ENCODE measurements at places on chromosomes 16 and 17.
A peak's percentile ranks its signal among the peaks of the same experiment; 100 is the strongest.

- no peak for DNase-seq
- H3K27me3 ChIP-seq = peaks cover 5% of the 10 kb centered on the region
- peaks cover 16% of the 10 kb centered on the region for H3K4me1 ChIP-seq
- H3K27ac ChIP-seq = no peak overlapping the region
- H3K36me3 ChIP-seq = no peaks in the 10 kb centered on the region
These were observed 11.2 kb downstream of the CORO6 start for GRCh38 chr17:29611351-29612093.

- DNase-seq = peak; percentile 76
- peaks cover under 1% of the 10 kb centered on the region for H3K4me1 ChIP-seq
- H3K27ac ChIP-seq = no peak within 1 kb of the TSS
- H3K36me3 ChIP-seq = no peaks in the 10 kb centered on the region
- H3K4me3 ChIP-seq = no peak within 1 kb of the TSS
These were observed at the start of gene USP6 for GRCh38 chr17:5115673-5116651. Gene USP6 (plus strand): TSS chr17:5116032. CDS start chr17:5130368, 14,336 bp downstream.

DNA sequence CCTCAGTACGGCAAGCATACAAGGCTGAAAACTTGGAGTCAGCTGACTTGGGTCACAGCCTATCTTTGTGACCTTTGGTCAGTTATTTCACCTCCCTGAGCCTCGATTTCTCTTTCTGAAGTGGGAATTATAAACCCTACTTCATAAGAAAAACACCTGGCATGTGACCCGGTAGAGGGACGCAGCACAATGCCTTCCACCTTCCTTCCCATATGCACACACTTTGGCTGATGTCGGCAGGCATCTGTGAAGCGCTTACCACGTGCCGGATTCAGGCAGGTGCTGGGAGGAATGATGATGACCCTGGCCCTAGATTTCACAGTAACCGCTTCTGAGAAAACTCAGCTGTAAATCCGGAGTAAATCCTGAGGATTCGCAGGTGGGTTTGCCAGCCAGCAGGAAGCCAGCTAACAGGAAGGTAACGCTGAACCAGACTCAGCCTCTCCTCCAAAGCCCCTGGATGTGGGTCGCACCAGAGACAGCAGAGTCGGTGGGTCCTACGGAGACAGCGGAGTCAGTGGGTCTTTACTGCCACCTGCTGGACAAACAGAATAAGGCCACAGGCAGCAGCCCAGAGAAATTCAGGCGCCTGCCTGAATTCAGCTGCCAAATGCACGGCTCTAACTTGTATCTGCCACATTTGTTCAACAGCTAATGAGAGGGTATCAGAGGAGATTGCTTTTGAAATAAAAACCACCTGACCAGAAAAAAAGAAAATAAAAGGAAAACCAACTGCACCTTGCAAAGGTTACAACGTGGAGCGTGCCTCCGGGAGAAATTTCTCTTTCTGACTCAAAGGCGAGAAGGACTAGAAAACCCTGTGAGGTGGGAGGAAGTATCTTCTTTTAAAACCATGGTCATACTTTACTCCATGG, 16.6 kb downstream of the COPRS start:
- peak overlapping the region; percentile 47 for H3K4me3 ChIP-seq
- no peaks in the 10 kb centered on the region for H3K27me3 ChIP-seq
- no peak overlapping the region for H3K27ac ChIP-seq
- DNase-seq = peak; percentile 91
- H3K36me3 ChIP-seq = no peaks in the 10 kb centered on the region

GRCh38 chr16:87817910-87818309, 51.4 kb downstream of the SLC7A5 start:
- H3K27ac ChIP-seq = no peak overlapping the region
- no peaks in the 10 kb centered on the region for H3K4me1 ChIP-seq
- no peak for DNase-seq
- H3K27me3 ChIP-seq = no peaks in the 10 kb centered on the region
- H3K4me3 ChIP-seq = no peak overlapping the region

- DNase-seq = no peak
- H3K4me1 ChIP-seq = peaks cover 8% of the 10 kb centered on the region
These were observed 21.0 kb downstream of the SNN start for GRCh38 chr16:11689031-11689840.

DNA sequence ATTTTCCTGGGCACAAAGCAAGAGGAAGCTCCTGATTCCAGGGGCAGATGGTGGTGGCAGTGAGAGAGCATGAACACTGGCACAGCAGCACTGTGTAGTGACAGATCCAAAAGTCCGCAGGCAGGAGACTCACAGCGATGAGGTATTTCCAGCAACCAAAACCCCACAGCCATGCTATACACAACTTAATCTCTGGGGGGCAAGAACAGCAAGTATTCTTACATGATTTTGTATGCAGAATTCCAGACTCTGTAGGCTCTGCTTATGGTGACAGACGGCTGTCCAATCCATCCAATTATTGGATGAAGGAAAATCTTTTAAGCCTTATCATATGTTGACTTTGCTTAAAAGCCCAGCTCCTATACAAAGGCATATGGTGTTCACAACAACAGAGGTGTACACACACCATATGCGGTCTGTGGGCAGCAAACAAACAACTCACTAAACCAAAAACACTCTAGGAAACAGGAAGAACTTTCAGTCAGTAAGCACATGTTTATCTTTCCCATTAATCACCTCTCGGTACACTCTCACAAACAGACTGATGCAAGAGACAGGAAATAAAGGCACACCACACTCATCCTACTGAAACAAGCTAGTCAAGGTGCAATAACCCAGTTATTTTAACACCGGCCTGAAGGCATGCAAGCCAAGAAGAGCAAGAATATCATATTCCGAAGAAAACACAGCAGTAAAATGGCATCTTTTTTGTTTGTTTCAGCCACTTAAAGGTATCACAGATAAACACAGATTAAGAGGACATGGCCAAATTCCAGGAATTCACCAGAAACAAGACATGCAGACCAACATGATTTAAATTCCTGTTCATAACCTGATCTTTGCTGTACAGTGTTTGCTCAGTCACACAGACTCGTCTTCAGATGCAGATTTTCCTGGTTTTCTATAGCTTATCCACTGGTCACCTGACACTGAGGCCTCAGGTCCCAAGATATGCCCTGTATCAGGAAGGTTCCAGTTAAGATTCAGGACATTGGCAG, 47.8 kb downstream of the ERN1 start:
- no peak for DNase-seq
- H3K4me1 ChIP-seq = peaks cover 3% of the 10 kb centered on the region
- no peaks in the 10 kb centered on the region for H3K27me3 ChIP-seq
- H3K27ac ChIP-seq = no peak overlapping the region
- H3K4me3 ChIP-seq = no peak overlapping the region

GRCh38 chr17:57925361-57925990, 29.7 kb downstream of the CUEDC1 start:
- peak overlapping the region; percentile 29 for H3K27ac ChIP-seq
- no peaks in the 10 kb centered on the region for H3K36me3 ChIP-seq
- H3K4me1 ChIP-seq = peaks cover 68% of the 10 kb centered on the region
- H3K4me3 ChIP-seq = no peak overlapping the region

- DNase-seq = peak; percentile 81
- peaks cover 17% of the 10 kb centered on the region for H3K36me3 ChIP-seq
- no peaks in the 10 kb centered on the region for H3K27me3 ChIP-seq
- H3K27ac ChIP-seq = peak overlapping the region; percentile 91
- peaks cover 8% of the 10 kb centered on the region for H3K4me1 ChIP-seq
- peak overlapping the region; percentile 71 for H3K4me3 ChIP-seq
These were observed 586 bp downstream of the GLYR1 start for GRCh38 chr16:4846503-4846900.

GRCh38 chr17:57051886-57052361, 33.1 kb upstream of the AKAP1 start:
- no peak for DNase-seq
- H3K4me1 ChIP-seq = no peaks in the 10 kb centered on the region
- no peaks in the 10 kb centered on the region for H3K36me3 ChIP-seq
- H3K4me3 ChIP-seq = no peak overlapping the region
- no peak overlapping the region for H3K27ac ChIP-seq

DNA sequence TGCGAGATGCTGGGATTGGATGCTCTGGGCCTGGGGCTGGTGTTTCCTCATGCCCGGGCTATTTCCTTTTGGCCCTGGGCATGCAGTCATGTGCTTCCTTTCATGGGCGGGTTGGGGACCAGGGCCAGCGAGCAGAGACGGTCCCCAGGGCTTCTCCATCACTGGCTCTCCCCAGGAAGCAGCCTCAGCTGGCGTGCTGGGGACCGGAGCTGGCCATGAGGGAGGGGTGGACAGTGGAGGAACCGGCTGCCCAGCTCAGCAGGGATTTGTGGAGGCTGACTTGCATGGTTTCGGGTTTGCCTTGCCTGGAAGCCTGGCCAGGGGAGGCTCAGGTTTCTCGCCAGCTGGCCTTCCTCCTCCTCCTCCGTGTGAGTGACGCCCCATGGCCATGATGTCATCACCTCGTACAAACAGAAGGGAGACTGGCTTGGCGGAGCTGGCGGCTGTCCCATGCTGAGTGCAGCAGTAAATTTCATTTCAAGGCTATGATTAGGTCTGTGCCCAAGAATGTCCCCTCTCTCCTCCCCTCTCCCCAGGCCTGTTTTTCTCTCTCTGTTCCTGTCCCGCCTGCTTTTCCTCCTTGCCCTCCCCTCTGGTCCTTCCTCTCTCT, 8.9 kb upstream of the TIMP2 start:
- peaks cover 7% of the 10 kb centered on the region for H3K4me1 ChIP-seq
- peak; percentile 95 for DNase-seq
- no peaks in the 10 kb centered on the region for H3K27me3 ChIP-seq
- peak overlapping the region; percentile 36 for H3K27ac ChIP-seq
- H3K4me3 ChIP-seq = no peak overlapping the region
- H3K36me3 ChIP-seq = no peaks in the 10 kb centered on the region

- H3K4me1 ChIP-seq = peaks cover 4% of the 10 kb centered on the region
- no peak for DNase-seq
- H3K27ac ChIP-seq = no peak overlapping the region
- no peaks in the 10 kb centered on the region for H3K27me3 ChIP-seq
- no peak overlapping the region for H3K4me3 ChIP-seq
These were observed 3.9 kb downstream of the ASB16 start for GRCh38 chr17:44174427-44174826.

DNA sequence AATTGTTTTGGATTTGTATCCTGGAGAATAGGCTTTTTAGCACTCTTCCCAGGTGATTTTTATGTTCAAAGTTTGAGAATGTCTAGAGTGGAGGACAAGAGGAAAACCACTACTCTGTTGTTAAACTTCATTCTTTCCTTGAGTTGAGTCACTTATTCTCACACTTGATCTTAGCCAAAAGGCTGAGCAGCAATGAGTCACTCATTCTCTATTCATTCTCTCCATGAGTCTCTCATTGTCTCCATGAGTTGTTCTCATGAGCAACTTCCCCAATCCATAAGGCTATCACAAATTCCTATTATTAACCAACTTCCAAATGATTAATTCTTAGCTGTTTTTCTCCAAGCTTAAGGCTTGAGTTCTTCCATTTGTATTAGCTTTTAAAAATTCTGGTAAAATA, 1393.3 kb downstream of the CDH8 start:
- DNase-seq = no peak
- no peak overlapping the region for H3K4me3 ChIP-seq
- H3K27ac ChIP-seq = no peak overlapping the region

- H3K36me3 ChIP-seq = no peaks in the 10 kb centered on the region
- no peak overlapping the region for H3K27ac ChIP-seq
- H3K4me1 ChIP-seq = no peaks in the 10 kb centered on the region
- H3K27me3 ChIP-seq = no peaks in the 10 kb centered on the region
- DNase-seq = no peak
These were observed 1.8 kb downstream of the RAB11FIP3 start for GRCh38 chr16:427250-427649.

DNA sequence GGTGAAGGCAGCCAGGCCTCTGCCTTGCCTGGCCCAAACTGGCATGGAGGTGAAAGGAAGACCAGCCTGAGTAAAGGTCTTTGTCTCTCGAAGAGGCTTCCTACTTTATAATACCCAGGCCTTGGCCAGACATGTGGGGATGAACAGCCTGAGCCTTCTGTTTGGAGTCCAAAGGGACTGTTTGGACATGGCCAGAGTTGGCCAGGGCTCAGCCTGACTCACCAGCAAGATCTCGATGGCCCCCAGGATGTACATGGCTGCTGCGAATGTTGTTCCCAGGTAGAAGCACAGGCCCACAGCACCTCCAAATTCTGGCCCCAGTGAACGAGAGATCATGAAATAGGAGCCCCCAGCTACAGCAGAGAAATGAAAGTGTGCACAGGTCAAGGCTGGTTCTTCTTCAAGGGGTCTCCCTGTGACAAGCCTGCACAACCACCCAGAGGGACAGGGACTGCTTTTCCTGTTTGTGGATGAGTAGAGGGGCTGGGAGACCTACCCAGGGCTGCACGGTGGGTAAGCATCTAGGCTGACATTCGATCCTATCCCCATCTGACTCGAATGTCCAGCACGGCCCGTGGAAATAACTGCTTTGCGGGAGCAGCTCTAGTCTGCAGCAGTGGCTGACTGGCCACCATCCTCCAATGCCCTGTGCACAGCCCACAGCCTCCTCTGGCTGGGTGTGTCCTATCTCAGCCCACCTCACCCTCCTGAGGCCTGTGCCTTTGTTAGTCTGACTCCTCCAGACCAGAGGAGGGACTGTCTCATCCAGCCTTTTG, 10.7 kb upstream of the LCAT start:
- no peak overlapping the region for H3K27ac ChIP-seq
- H3K4me3 ChIP-seq = no peak overlapping the region
- no peaks in the 10 kb centered on the region for H3K4me1 ChIP-seq
- no peak for DNase-seq
- peaks cover 36% of the 10 kb centered on the region for H3K36me3 ChIP-seq

GRCh38 chr17:35486920-35487732, 38.6 kb upstream of the SLFN13 start:
- DNase-seq = peak; percentile 78
- no peaks in the 10 kb centered on the region for H3K4me1 ChIP-seq
- H3K27ac ChIP-seq = no peak overlapping the region

GRCh38 chr16:72536723-72537435, 364.9 kb upstream of the PMFBP1 start:
- H3K4me3 ChIP-seq = no peak overlapping the region
- H3K36me3 ChIP-seq = no peaks in the 10 kb centered on the region
- H3K4me1 ChIP-seq = no peaks in the 10 kb centered on the region
- no peak for DNase-seq

- no peak overlapping the region for H3K27ac ChIP-seq
- DNase-seq = peak; percentile 73
- no peaks in the 10 kb centered on the region for H3K27me3 ChIP-seq
- no peak overlapping the region for H3K4me3 ChIP-seq
- H3K36me3 ChIP-seq = no peaks in the 10 kb centered on the region
- H3K4me1 ChIP-seq = no peaks in the 10 kb centered on the region
These were observed 4.8 kb downstream of the GSG1L2 start for GRCh38 chr17:9817086-9817485.

DNA sequence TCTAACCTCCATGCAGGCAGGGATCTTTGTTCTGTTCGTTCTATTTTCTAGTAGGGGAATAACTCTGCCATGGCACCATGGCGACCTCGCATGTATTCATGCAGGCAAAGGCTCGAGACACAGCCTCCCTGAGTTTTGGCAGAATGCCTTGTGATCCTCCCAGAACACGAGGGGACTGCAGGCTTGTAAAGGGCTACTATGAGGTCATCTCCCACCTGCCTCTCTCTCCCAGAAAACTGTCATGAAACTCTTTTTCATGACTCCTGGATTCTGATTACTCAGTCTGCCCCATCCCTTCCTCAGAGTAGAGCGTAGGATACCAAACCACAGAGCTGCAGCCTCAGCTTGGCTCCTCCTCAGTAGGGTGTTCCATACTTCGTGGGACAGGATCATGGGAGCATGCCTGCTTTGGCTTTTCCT, 64.3 kb downstream of the IGF2BP1 start:
- H3K4me3 ChIP-seq = no peak overlapping the region
- H3K36me3 ChIP-seq = no peaks in the 10 kb centered on the region
- no peak overlapping the region for H3K27ac ChIP-seq
- DNase-seq = no peak

GRCh38 chr17:73707358-73707757, 63.1 kb upstream of the SDK2 start:
- H3K4me3 ChIP-seq = no peak overlapping the region
- H3K27ac ChIP-seq = no peak overlapping the region
- H3K27me3 ChIP-seq = no peaks in the 10 kb centered on the region
